Activated CD8-positive, alpha-beta memory T cell treated with anti-CD3 and anti-CD28 coated beads, Interleukin-2, amount 50 U/mL, for 4 hours (primary cell): ENCODE measurements at places on chromosomes 1 and 21.
A peak's percentile ranks its signal among the peaks of the same experiment; 100 is the strongest.

DNA sequence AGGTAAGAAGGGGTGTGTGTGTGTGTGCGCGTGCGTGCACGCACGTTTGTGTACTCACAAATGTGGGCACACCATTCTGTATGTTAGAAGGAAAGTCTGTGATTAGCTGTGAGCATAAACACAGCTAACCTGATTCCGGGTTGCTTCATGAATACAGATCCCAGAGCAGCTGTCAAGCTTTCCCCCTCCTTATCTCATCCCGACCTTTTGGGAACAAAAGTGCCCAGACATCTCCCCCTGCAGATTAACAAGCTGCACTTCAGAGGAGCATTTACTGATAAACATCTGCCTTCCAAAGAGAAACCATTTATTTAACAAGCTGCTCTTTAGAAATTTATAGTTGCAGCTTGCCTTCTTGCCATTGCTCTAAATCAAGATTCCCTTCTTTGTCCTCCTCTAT, 97.0 kb downstream of the MT1HL1 start:
- no peak for DNase-seq

- no peak for DNase-seq
Measured at GRCh38 chr1:181100015-181100905, 11.8 kb downstream of the IER5 start.

DNA sequence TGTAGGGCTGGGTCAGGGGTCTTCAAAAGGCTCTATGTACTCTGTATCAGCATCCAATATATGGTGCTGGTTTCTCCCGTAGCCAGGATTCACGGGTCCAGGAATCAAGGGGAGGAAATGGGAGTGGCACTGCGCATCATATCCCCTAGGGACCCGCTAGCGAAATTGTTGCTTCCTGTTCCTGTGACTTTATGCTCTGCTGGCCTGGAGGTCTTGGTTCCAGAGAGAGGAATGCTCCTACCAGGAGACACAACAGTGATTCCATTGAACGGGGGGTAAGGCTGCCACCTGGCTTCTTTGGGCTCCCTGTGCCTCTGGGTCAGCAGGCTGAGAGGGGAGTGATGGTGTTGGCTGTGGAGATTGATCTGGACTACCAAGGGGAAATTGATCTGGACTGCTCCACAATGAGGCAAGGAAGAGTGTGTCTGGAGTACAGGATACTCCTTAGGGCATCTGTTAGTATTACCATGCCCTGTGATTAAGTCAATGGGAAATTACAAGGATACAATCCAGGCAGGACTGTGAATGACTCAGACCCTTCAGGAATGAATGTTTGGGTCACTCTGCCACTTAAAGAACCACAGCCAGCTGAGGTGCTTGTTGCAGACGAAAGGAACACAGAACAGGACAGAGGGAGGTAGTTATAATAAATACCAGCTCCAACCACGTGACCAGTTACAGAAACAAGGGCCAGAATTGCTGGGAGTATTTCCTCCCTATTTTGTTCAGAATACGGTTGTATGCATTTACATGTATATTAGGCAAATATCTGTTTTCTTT, 10.2 kb downstream of the SPSB1 start:
- DNase-seq = no peak

GRCh38 chr1:92117526-92117925, 37.4 kb downstream of the BTBD8 start:
- DNase-seq = no peak

GRCh38 chr1:193392686-193393085, 206.3 kb upstream of the B3GALT2 start:
- DNase-seq = no peak

- DNase-seq = no peak
Measured at GRCh38 chr1:173862769-173863223, 5.0 kb downstream of the GAS5 start.

GRCh38 chr1:94026619-94027380, 94.1 kb downstream of the ABCA4 start:
- no peak for DNase-seq

GRCh38 chr1:19435181-19435580, 50.2 kb downstream of the CAPZB start:
- no peak for DNase-seq

GRCh38 chr1:48227165-48228013, 4.9 kb downstream of the SLC5A9 start:
- DNase-seq = no peak

DNA sequence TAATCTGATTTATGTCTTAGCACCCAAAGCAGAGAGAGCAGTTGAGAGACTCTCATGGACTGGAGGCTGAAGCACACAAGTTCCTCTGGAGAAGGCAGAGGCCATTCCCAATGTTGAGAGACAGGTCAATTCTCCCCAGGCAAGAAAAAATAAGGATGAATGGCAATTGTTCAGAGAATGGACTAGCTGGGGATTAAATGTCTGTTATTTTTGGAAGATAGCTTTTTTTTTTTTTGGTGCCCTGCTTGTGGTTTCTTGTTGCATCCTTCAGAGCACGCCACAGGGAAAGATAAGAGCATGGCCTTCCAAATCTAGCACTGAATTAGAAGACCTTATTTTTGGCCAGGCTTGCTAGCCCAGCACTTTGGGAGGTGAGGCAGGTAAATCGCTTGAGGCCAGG, 65.6 kb upstream of the ERRFI1 start:
- no peak for DNase-seq

- DNase-seq = no peak
Measured at GRCh38 chr1:184972315-184973055, 1.8 kb downstream of the NIBAN1 start.

DNA sequence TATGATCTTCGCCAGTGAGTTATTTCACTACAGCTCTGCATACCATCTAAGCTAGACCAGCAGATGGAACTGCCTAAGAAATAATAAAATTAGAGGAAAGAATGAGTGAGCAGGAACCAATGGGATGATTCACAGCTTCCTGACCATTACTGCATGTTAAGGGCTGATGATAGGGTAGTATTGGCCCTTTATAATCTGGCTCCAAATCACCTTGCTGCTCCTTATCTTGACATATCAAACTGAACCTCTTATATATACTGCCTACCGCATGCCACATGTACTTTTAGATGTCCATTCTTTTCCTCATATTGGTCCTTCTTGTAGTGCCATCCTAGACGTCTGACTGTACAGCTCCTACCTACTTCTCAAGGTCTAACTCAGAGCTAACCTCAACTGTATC, 524.4 kb downstream of the DPYD start:
- DNase-seq = no peak

GRCh38 chr1:198937231-198938031, 298.6 kb downstream of the PTPRC start:
- DNase-seq = peak; percentile 22

GRCh38 chr1:59076612-59077011, 220.3 kb upstream of the FGGY start:
- no peak for DNase-seq

GRCh38 chr1:187038784-187039183, 210.0 kb downstream of the PLA2G4A start:
- DNase-seq = no peak

- DNase-seq = no peak
Measured at GRCh38 chr1:200473698-200474371, 64.0 kb upstream of the ZNF281 start.

GRCh38 chr21:36082237-36082664, 12.4 kb downstream of the CBR1 start:
- no peak for DNase-seq

- no peak for DNase-seq
Measured at GRCh38 chr1:192984080-192984479, 75.1 kb downstream of the UCHL5 start.

DNA sequence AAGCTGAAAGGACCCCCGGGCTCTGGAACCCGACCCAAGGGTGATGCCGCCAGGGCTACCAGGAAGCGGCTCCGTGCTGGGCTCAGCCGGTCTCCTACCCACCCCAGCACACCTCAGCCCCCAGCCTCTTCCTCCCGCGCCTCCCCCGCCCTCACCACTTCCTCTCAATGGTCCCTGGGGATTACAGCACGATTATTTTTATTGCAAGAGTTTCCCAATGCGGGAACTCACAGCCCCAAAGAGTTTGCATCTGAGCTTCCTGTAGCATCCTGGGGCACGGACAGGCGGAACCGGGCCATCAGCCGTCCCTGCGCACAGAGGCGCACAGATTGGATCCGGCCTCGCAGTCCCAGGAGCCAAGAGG, 8.7 kb upstream of the SLX9 start:
- DNase-seq = no peak

DNA sequence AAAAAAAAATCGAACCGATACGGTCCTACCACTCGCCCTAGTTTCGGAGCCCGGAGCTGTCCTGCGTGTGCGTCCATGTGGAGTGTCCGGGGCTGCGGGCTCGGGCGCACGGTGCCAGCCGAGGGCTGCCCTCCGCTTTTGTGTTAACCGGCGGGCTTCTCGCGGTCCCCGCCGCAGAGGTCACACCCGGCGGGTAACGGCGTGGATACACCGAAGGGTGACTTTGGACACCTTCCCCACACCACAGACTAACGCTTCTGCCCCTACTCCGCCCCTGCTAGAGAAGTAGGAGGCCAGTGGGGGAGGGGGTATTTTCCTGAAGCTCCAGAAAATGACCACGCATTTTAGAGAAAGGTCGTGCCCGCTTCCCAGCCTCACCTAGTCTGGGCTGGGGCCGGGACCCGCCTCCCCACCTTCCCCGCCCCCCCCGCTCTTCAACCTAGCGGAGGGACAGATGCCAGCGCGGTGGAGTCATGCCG, 609 bp upstream of the ATF3 start:
- peak; percentile 26 for DNase-seq

DNA sequence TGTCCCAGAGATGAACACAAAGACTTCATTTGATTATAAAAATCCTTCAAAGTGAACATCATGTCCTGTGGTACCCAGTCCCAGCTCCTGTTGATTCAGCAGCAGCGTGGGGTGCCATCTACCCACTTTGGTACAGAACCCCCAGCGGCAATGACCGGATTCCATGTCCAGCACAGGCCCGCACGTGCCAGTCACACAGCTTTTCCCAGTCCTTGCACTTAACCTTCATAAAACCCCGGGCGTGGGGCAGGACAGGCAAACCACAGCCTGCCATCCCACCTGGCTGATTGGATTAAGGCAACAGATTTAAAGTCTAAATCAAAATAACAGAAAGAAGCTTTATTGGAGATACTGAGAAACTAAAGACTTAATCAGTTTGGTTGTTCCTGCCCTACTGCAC, 15.5 kb downstream of the CEP104 start:
- no peak for DNase-seq

- DNase-seq = no peak
Measured at GRCh38 chr1:109162626-109163025, 48.7 kb downstream of the ELAPOR1 start.

DNA sequence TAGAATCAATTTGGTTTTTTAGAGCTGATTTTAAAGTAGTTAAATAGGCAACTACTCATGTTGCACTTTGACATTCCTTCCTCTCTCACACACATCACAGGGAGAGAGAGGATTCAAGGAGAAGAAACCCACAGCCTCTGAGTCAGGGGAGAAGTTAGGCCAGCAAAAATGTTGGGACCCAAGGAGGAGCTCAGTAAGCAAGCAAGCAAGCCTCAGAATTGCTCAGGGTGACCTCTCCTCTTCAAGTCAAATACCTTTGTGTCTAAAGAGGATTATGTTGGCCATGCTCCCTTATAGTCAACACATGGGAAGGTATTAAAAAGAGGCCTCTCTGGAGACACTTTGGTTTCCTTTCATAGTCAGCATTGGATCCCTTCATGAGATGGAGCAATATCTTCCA, 80.5 kb upstream of the WARS2 start:
- DNase-seq = no peak

GRCh38 chr1:35279555-35279904, 11.0 kb downstream of the ZMYM4 start:
- DNase-seq = no peak

- DNase-seq = no peak
Measured at GRCh38 chr1:18612073-18612472, 18.6 kb upstream of the PAX7 start.

GRCh38 chr1:10561955-10562354, 87.2 kb downstream of the PEX14 start:
- DNase-seq = peak; percentile 29

- DNase-seq = no peak
Measured at GRCh38 chr21:41374867-41375533, 13.2 kb downstream of the MX2 start.

DNA sequence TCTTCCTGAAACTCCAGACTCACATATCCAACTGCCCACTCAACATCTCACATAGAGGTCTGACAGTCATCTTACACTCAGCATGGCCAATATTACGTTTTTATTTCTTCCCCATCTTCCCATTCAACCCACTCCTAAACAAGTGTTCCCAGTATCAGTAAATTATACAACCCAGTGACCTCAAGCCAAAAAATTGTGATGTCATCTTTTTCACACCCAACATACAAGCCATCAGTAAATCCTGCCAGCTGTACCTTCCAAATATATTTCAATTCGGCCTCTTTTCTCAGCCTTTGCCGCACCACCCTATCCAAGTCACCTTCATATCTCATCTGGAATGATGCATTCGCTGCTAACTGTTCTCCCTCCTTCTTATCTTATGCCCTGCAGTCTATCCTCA, 19.6 kb downstream of the UBR4 start:
- DNase-seq = no peak

GRCh38 chr1:81600878-81601622, 199.7 kb upstream of the ADGRL2 start:
- no peak for DNase-seq

DNA sequence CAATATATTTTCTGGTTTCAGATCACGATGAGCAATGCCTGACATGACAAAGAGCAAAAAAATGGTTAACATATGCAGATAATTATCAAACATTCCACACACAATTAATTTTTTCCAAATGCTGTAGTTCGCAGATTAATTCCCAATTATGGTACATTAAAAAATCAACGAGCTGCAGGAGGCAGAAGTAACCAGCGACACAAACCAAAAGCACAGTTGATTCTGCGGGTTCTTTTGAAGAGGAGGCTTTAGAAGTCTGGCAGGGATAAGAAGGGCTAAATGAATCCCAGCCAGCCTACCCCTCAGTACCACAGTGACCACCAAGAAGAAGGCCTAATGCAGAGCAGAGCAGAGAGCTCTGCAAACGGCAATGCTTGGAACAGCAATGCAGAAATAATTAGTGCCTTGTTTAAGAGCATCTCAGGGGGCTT, 17.0 kb upstream of the KNCN start:
- DNase-seq = no peak

- no peak for DNase-seq
Measured at GRCh38 chr1:202786804-202787203, 21.4 kb downstream of the KDM5B start.

DNA sequence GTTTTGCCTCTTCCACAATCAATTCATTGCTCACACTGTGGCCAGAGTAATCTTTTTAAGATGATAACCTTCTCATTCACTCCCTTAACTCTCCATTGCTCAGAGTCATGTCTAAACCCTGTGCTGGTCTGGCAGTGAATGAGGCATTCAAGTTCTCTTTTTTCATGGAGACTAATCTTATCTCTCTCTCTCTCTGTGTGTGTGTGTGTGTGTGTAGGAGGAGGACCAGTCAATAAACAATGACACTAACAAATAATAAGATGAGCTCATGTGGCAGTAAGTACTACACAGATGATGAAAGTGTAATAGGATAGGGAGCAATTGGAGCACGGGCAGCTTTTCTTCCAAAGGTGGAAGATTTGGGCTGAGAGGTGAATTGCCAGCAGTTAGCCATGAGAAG, 122.0 kb upstream of the B3GALT2 start:
- no peak for DNase-seq

GRCh38 chr1:63203641-63204040, 118.7 kb upstream of the FOXD3 start:
- no peak for DNase-seq
